ENCODE measurements at places on chromosomes 4 and X.
A peak's percentile ranks its signal among the peaks of the same experiment; 100 is the strongest.

DNA sequence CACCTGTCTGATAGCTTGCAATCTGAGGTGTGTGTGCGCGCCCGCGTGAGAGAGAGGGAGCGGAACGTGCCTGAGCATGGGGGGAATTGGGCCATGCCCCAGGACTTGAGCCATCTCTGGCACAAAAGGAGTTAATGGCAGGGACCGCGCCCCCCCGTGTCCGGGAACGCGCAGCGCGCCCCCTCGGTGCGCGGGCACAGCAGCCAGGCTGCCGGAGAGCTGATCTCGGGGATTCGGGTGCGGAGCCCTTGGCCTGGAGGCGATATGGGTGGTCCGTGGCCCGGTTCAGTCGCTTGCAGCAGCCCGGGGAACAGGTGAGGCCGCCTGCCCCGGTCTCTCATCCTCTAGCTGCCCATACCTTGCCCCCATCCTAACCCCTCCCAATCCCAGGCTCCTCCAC is at the start of gene NLGN3:
Gene NLGN3 (plus strand): TSS at position 191 of the 400 bp plus-strand sequence. CDS start 2,909 bp downstream, outside the sequence.
- DNase-seq, result no peak

GRCh38 chr4:76058888-76059426 is 15.6 kb upstream of the ART3 start:
- no peak for DNase-seq

DNA sequence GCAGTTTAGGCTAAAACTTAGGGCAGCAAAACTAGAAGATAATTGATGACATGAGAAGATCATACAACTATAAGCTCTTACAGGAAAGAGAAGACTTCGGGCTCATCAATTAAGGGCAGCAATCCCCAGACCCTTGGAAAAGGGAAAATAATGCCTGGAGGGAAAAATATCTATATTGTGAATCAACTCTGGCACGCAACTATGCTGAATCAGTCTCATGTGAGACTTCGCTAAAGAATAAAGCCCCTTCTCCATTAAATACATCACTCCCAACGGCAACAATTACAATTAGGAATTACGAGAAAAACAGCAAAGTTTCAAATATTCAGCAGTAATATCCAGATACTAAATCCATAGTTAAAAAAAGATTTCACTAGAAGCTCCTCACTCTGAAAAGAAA is 2016.8 kb upstream of the IGFBP7 start:
- no peak for DNase-seq

DNA sequence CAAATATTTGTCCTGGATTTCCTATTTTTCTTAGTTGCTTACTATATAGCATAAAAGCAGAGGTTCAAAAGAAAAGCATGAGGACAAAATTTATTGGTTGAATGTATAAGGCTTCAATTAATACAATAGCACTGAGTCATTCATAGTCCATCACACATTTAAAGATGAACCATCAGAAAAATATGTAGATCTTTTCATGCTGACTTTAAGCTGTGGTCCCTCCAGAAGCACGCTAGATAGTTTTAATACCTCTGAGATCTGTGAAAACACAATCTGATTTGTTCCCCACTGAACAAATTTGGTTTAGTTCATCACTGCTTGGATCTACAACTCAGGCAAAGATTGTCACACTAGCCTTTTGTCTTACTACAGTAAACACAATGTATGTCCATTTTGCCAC is 377.2 kb upstream of the ANXA10 start:
- DNase-seq, result no peak

GRCh38 chr4:155722816-155723499 is 35.9 kb upstream of the GUCY1B1 start:
- no peak for DNase-seq

GRCh38 chr4:106316773-106317409 is 541 bp downstream of the AIMP1 start:
- DNase-seq, result no peak

- DNase-seq, result no peak
Measured at GRCh38 chrX:21266949-21267348, 107.3 kb upstream of the CNKSR2 start.

DNA sequence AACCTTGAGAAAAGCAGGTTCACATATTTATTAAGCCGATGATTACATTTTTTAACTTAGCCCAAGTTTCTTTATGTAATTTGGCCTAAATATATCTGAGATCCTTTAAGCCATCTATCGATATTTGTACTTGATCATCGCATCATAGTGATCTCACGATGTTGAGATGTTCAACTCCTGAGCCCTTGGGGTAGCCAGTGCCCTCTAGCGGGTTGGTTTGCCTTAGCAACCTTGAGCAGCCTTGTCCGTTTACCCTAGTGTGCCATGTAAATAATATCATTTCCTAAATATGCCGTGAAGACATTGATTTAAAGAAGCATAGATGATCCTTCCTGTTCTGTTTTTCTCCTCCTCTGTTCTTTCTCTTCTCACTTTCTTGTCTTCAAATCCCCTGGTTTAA is 432.2 kb downstream of the RPA4 start:
- DNase-seq, result no peak

- DNase-seq, result no peak
Measured at GRCh38 chrX:130119312-130119898, 9.1 kb upstream of the ELF4 start.

DNA sequence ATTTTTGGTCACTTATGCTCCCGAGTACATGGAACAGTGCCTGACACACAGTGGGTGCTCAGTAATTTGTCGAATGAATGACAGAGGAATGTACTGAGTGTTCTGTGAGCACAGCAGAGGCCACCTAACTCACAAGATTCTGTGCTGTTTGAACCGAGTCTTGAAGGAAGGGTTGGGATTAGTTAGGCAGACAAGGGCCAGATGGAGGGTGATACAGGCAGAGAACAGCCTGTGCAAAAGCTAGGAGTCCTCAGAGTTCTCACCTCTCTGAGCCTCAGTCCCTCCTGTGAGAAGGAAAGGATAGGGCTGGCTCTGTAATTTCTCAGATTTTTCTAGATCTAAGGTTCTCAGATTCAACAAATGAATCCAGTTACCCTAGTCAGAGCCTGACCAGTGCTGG is 108.8 kb downstream of the NHSL2 start:
- DNase-seq, result no peak

DNA sequence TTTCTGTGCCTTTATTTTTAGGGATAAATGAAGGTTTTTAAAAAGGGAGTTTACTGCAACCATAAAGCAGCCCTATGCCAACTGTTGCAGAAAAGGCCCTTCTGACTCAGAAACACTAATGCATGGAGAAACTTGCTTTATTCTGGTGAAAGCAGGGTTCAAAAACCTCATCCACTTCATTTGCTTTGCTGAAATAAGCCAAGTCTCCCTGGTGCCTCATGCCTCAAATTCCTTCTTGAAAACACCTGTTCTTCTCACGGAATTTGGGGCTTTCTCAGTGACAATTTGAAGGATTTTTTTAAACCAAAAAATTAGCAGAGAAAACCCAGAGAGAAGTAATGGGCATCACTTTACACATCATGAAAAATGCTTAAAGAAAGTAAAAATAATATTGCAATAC is 349.0 kb downstream of the PCDH7 start:
- DNase-seq, result no peak

DNA sequence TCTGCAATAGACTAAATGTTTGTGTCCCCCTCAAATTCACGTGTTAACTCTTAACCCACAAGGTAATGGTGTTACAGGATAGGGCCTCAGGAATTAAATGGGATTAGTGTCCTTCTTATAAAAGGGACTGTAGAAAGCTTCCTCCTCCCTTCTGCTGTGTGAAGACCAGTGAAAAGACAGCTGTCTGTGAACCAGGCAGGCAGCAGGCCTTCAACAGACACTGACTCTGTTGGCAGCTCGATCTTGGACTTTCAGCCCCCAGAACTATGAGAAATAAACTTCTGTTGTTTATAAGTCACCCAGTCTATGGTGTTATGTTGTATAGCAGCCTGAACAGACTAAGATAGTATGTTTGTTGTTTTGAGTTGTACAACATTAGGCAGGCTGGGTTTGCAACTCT is 208.1 kb downstream of the GBA3 start:
- no peak for DNase-seq

DNA sequence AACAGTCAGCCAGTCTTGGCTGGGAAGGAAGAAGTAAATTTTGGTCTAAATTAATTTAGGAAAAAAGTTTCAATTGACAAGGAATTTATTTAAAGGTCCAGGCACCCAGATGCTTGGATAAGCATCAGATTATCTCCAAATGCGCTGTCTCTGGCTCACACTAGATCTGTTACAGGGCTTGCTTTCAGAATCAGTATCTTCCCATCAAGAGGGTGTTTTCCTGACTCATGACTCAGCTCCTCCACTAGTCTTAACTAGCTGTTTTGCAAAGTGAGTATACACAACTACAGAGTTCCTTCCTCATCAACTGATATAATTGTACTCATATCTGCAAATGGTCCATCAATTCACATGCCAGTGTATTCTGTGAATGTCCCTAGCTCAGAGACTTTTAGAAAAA is 482.1 kb upstream of the CPEB2 start:
- DNase-seq, result no peak

GRCh38 chrX:17655211-17656034 is 81.9 kb upstream of the SCML1 start:
- no peak for DNase-seq

- peak; percentile 68 for DNase-seq
Measured at GRCh38 chr4:5710961-5711478, at the start of gene EVC. EVC (plus strand) TSS chr4:5711201; CDS start chr4:5711381, 180 bp downstream.

DNA sequence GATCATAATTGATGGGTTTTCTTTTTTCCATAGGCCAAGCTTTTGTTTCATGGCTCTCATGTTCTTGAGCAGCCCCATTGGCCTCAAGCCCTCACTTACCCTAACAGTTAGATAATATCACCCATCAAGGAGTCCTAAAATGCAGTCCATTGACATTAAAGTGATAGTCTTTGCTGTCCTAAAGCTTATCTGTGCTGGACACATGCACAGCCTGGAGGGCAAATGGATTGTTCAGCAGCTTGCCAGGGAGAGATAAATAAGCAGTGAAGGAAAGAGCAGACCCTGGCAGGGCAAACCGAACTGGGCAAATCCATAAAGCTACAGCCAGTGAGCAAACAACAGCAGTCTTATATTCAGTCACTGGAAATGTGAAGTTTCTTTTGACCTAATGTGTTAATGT is 199.6 kb upstream of the MID1 start:
- no peak for DNase-seq

DNA sequence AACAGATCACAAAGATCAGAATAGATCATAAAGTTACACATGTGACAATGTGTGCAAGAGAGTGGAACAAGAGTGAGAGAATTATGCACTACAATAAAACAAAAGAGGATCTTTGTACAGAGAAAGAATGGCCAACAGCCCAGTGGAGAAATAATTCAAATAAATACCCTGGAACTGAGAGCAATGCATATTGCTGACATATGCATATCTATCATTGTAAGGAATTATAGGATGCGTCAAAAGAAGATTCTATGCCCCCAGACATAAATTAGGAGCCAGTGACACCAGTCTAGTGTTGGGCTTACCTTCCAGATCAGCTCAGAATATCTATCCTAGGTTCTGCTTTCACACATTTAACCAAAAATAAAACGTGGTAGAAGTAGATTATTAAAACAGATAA is 320.1 kb upstream of the VCX start:
- no peak for DNase-seq

GRCh38 chrX:47658684-47659420 is at the start of gene UXT:
UXT (minus strand) TSS chrX:47659180; CDS start chrX:47658927, 253 bp downstream.
- peak; percentile 95 for DNase-seq

GRCh38 chr4:53531585-53532224 is 59.6 kb downstream of the LNX1 start:
- no peak for DNase-seq

- peak; percentile 94 for DNase-seq
Measured at GRCh38 chr4:159390648-159391047, 287.8 kb downstream of the RAPGEF2 start.

- peak; percentile 20 for DNase-seq
Measured at GRCh38 chr4:98673978-98674377, 15.6 kb upstream of the TSPAN5 start.

Data from HFFc6 (cell line).